Testis (tissue), 5 donors: ENCODE measurements at places on chromosomes 1 and 21.

- no peaks in the 10 kb centered on the region for H3K27me3 ChIP-seq
- peak; percentile 12 for DNase-seq
- H3K4me1 ChIP-seq = peaks cover 11% of the 10 kb centered on the region
- no peak overlapping the region for H3K4me3 ChIP-seq
Observed at GRCh38 chr1:2976180-2976562, 45.1 kb upstream of the ACTRT2 start.

DNA sequence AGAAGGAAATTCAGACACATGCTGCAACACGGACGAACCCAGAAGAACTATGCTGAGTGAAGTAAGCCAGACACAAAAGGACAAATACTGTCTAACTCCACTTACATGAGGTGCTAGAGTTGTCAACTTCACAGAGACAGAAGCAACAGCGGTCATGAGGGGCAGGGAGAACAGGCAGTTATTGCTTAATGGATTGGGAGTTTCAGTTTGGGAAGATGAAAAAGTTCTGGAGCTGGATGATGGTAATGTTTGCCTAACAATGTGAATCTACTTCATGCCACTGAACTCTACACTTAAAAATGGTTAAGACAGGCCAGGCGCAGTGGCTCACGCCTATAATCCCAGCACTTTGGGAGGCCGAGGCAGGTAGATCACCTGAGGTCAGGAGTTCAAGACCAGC, 12.1 kb downstream of the PARP1 start:
- no peaks in the 10 kb centered on the region for H3K4me1 ChIP-seq
- DNase-seq = no peak
- no peaks in the 10 kb centered on the region for H3K36me3 ChIP-seq
- no peak overlapping the region for H3K27ac ChIP-seq
- no peaks in the 10 kb centered on the region for H3K27me3 ChIP-seq

DNA sequence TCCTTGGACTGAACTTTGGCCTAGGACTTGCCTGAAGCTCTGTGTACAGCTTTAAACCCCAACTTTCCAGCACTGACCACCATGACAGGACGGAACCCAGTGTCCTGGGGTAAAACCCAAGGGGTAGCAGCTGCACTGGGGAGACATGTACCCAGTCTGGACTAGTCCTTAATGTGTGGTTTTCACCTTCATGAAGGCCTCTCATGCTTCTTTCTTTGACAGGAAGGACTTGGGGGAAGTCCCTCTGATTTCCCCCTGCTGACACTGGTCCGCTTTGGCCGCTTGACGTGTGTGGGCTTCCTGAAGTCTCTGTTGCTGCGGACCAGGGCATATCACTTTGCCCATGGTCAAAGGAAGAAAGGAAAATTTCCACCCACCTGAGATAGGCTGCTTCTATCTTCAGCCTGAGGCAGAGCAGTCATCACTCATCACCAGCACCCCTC, 66.3 kb upstream of the PRDX6 start:
- peaks cover 44% of the 10 kb centered on the region for H3K4me1 ChIP-seq
- H3K36me3 ChIP-seq = no peaks in the 10 kb centered on the region
- no peak overlapping the region for H3K4me3 ChIP-seq

DNA sequence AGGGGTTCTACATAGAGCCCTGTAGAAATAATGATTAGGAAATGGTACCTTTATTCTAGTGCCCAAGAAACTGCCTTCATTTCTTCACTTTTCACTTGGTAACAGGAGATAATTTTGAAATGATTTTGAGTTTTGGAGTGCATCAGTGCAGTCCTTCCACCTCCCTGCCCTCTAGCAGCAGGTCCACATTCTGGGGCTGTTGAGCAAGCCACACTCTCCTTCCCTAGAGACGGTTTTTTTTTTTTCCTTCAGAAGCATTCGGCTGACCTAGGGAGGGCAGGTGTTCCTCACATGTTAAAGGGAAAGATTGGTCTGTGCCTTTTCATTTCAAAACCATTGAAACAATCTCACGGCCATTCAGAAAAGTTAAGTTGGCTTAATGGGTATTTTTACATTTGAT, 39.8 kb downstream of the SLC37A1 start:
- no peaks in the 10 kb centered on the region for H3K36me3 ChIP-seq
- no peaks in the 10 kb centered on the region for H3K4me1 ChIP-seq
- no peak for DNase-seq
- H3K4me3 ChIP-seq = no peak overlapping the region

GRCh38 chr1:219781491-219781890, 146.9 kb downstream of the SLC30A10 start:
- no peaks in the 10 kb centered on the region for H3K4me1 ChIP-seq
- H3K27me3 ChIP-seq = no peaks in the 10 kb centered on the region
- no peaks in the 10 kb centered on the region for H3K36me3 ChIP-seq
- H3K27ac ChIP-seq = no peak overlapping the region
- H3K4me3 ChIP-seq = no peak overlapping the region

DNA sequence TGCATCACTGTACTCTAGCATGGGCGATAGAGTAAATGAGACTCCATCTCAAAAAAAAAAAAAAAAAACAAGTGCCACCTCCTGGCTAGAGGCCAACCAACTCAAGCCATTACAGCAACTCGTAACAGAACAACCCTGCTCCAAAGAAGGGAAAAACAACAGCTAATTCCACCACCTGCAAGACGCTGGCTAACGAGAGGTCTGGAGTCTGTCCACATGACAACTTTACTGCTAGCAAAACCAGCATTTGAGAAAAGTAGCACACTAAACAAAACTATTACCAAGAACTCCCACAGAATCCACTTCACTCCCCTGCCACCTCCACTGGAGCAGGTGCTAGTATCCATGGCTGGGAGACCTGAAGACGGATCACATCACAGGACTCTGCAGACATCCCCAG, 24.1 kb upstream of the EGLN1 start:
- H3K27ac ChIP-seq = no peak overlapping the region
- no peaks in the 10 kb centered on the region for H3K27me3 ChIP-seq
- H3K4me3 ChIP-seq = no peak overlapping the region
- DNase-seq = no peak
- no peaks in the 10 kb centered on the region for H3K4me1 ChIP-seq

- H3K4me3 ChIP-seq = no peak overlapping the region
- no peak overlapping the region for H3K27ac ChIP-seq
- peaks cover 16% of the 10 kb centered on the region for H3K4me1 ChIP-seq
Observed at GRCh38 chr1:81678779-81679178, 122.0 kb upstream of the ADGRL2 start.

- no peak overlapping the region for H3K27ac ChIP-seq
- no peaks in the 10 kb centered on the region for H3K4me1 ChIP-seq
- no peaks in the 10 kb centered on the region for H3K36me3 ChIP-seq
Observed at GRCh38 chr1:223641523-223642039, 23.9 kb downstream of the CAPN8 start.

- no peak overlapping the region for H3K27ac ChIP-seq
- H3K4me3 ChIP-seq = no peak overlapping the region
- H3K4me1 ChIP-seq = no peaks in the 10 kb centered on the region
- no peaks in the 10 kb centered on the region for H3K36me3 ChIP-seq
Observed at GRCh38 chr1:238119861-238120260, 229.1 kb upstream of the ZP4 start.

- H3K27me3 ChIP-seq = no peaks in the 10 kb centered on the region
- H3K36me3 ChIP-seq = no peaks in the 10 kb centered on the region
- no peak overlapping the region for H3K4me3 ChIP-seq
- no peak overlapping the region for H3K27ac ChIP-seq
Observed at GRCh38 chr1:153647346-153647714, 11.2 kb upstream of the SNAPIN start.

DNA sequence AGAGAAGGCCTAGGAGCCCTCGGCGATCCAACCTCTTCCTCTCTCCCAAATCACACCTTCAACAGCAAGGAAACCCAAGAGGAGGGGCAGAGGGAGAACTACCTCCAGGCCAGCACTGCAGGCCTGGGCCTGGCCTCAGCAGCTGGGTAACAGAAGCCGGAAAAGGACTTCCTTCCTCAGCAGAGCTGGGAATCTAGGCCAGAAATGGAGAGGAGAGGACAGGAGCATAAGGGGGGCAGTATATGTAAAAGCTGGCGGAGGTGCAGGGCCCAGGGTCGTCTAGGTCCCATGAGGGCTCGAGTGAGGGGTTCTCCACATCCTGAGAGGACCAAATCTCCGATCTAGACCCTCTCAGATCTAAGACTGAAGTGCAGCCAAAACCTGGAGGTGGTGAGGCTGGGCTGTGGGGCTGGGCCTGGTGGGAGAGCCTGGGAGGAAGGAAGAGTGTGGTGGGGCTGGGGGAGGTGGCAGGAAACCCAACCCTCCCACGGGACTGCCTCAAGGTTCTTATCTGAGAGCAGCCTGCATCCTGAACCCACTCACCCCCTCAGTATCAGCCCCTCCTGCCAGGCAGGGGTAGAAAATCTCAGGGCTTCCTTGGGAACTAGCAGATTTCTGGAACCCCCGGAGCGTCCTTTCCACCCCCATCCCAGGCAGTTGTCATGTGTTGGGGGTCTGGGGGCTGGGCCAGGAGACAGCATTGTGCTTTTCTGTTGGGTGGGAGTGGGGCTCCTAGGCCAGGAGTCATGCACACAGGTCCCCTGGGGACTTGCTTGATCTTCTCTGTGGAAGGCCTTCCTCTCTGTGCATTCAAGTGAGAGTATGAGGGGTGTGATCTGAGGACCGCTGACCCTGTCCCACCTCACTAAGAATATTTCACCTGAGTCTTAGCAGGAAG, 33.0 kb downstream of the PIK3C2B start:
- H3K36me3 ChIP-seq = no peaks in the 10 kb centered on the region
- DNase-seq = no peak
- no peaks in the 10 kb centered on the region for H3K27me3 ChIP-seq
- H3K4me3 ChIP-seq = no peak overlapping the region
- H3K27ac ChIP-seq = no peak overlapping the region
- H3K4me1 ChIP-seq = peaks cover 31% of the 10 kb centered on the region
